Gastroesophageal sphincter (tissue), 4 donors: ENCODE measurements at places on chromosomes 2 and 18. TPM values are rescaled to one million over a fixed set of nuclear protein-coding genes. Genes with fewer than 3 reads are reported as not detected.

The CROCC2 gene
- not detected for total RNA-seq

The REV1 gene
- total RNA-seq, result 61.5 TPM

GRCh38 chr2:65153515-65153914 is 23.6 kb upstream of the RAB1A start:
- ATAC-seq, result no peak

DNA sequence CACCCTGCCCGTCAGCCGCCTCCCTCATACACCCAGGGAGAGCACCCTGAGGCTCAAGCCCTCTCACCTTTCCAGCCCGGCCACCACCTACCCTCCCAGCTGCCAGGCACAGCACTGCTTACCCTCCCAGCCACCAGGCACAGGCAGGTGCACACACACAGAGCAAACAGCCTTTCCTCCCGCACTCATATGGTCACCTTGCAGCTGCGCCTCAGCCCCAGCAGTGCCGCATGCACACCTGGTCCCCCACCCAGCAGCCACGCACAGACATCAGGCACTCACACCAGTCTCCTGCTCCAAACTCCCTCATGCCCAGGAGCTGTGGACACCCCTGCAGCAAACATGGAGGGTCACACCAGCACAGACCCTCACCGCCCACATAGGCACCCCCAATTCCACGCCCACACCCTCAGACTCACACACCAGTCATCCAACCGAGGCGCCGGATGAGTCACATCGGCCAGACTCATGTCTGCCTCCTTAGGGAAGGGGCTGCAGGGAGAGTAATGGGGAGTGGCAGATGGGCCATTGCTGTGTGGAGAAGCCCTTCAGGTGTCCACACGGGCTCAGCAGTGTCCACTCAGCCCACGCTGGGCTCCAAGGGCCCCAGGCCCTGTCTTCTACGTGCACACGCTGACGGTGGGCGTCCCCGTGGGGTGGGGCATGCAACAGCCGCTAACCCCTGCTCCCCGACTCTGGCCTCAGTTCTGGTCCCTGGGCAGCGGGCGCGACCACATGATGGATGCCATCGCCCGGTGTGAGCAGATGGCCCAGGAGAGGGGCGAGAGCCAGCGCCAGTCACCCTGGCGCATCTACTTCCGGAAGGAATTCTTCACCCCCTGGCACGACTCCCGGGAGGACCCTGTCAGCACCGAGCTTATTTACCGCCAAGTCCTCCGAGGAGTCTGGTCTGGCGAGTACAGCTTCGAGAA is 22.3 kb upstream of the GPR17 start:
- no peak for ATAC-seq

DNA sequence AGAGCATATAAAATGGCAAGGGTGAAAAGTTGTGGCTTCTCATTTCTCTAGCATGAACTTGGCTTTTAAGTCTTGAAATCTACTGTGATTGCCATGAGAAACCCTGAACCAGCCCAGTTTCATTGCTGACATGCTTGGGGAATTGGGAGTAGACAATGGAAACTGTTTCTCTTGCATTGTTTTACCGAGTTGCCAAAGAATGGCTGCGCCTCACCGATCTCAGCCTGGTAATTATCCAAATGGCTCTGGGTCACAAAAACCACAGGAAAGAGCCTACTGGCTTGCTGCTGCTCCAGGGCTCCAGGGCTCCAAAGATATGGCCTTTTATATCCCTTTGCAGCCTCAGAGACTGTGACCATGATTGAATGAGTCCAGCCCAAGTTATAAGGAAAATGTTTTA is 310.4 kb upstream of the NT5C1B start:
- ATAC-seq, result no peak
